HL-60 (cell line): ENCODE measurements at places on chromosomes 3 and 15.

DNA sequence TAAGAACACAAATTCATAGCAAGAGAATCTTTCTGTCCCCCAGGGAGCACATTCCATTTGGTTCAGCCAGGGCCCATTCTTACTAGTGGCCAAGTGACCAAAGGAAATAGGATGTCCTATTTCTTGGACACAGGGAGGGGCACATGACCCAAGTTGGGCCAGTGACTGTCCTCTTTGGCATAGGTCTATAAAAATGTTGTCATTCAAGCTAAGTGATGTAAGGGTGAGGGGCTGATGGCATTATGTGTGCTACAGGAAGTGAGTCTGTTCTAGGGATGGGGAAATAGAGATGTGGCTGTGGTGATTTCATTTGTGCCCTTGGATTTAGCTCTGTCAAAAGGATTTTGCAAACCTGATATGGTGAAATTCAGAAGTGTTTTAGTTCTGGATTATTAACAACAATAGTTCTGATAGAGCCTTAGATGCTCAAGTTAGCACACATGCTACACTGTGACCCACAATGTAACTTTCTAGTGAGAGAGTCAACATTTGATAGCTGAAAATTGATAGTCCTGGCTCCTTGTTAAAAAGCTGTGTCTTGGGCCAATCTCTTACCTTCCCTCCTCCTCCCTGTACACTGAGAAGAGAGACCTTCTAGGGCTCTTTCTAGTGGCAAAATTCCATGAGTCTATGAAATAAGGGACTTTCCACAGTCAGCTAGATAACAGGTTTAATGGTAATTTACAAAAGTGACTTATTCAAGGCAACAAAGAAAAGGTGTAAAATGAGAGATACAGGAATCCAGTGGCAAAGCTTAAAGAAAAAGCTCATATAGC, 117.2 kb downstream of the THRB start:
- no peak for DNase-seq

DNA sequence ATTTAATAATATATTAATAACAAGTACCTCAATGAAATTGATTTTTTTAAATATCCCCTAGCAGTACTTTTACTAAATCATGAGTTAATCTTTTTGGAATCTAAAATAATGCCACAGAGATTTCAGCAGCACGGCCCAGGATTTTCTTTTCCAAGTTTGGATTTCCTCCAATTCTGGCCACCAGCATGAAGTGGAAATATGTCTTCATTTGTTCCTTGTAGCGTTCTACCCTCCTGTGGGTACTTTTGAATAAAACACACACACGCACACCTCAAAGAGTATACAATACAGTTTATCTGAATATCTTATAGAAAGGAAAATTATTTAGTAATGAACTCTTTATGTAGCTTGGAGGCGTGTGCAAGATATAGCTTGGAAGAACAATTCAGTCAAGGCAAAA, 125.1 kb upstream of the STT3B start:
- DNase-seq = no peak

GRCh38 chr3:37726525-37727290, 135.0 kb upstream of the CTDSPL start:
- no peak for DNase-seq

DNA sequence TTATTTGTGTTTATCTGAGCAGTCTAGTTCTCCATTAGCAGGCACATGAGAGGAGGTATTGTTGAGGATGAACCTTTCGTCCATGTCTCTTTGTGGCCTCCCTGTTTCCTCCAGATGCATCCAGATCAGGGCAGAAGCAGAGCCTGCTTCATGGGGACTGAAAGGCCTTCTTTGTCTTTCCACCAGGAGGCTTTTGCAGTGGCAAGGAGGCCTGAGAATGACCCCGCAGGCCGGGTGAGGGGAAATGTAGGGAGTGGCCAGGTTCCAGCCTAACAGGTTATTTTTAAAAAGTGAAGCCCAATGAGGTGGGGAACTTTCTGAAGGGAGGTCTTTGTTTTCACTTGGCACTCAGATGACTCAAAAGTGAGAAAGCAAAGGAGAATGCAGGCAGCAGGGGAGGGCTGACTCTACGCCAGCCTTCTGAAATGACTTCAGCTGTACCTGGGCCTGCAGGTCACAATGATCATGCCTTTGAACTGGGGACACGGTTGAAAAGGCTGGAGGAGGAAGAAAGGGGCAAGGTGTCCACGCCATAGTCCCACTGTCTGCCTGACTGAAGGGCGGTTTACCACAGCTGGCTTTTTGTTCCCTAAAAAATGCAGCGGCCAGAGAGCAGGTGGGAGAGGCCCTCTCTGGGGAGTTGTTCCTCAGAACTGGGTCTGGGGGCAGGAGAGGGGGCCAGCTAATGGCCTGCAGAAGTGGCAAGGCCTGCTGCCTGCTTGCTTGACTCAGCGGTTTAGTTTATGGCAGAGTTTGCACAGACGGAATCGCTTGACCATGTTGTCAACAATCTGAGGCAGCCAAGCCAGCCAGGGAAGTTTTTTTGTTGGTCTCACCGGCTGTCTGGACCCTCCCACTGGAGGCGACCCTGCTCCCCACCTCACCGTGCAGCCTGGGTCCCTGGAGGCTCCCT, 28.7 kb downstream of the CMTM7 start:
- DNase-seq = peak; percentile 84
